Stimulated activated CD4-positive, alpha-beta T cell treated with anti-CD3 and anti-CD28 coated beads, TNF-alpha, amount 100 ng/mL, for 1 hour (primary cell): ENCODE measurements at places on chromosomes 2 and 18.

GRCh38 chr2:70360661-70361270 is 58.9 kb upstream of the FAM136A start:
- DNase-seq = no peak

DNA sequence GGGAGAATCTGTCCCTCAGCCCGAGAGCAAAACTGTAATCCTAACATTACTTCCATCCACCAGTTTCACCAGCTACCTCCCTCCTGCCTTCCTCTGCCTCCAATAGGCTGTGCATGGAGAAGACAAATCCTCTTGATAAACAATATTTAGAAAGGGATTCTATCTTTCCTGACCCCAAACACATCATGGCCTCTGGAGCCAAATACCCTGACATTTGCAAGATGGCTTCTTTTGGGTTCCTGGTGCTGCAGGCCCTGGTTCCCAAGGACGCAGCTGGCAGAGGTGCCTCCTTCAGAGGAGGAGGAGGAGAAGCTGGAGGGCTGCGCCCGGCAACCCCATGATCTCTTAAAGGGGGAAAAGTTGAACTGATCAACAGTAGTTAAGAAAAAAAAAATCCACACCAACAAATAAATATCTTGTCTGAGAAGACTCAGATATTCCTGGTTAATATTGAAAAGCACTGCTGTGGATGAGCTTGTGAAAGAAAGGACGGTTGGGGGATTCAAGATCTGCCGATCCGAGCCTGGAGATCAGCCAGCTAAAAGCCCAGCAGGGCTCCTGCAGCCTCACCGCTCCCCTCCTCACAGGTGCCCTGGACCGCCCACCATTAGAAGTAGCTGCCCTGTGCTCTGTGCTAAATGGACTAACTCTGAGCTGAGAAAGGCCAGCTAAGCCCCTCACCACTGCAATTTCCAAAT is 116.8 kb downstream of the MSH2 start:
- no peak for DNase-seq

GRCh38 chr2:197191177-197191939 is 119.2 kb downstream of the ANKRD44 start:
- DNase-seq = no peak

DNA sequence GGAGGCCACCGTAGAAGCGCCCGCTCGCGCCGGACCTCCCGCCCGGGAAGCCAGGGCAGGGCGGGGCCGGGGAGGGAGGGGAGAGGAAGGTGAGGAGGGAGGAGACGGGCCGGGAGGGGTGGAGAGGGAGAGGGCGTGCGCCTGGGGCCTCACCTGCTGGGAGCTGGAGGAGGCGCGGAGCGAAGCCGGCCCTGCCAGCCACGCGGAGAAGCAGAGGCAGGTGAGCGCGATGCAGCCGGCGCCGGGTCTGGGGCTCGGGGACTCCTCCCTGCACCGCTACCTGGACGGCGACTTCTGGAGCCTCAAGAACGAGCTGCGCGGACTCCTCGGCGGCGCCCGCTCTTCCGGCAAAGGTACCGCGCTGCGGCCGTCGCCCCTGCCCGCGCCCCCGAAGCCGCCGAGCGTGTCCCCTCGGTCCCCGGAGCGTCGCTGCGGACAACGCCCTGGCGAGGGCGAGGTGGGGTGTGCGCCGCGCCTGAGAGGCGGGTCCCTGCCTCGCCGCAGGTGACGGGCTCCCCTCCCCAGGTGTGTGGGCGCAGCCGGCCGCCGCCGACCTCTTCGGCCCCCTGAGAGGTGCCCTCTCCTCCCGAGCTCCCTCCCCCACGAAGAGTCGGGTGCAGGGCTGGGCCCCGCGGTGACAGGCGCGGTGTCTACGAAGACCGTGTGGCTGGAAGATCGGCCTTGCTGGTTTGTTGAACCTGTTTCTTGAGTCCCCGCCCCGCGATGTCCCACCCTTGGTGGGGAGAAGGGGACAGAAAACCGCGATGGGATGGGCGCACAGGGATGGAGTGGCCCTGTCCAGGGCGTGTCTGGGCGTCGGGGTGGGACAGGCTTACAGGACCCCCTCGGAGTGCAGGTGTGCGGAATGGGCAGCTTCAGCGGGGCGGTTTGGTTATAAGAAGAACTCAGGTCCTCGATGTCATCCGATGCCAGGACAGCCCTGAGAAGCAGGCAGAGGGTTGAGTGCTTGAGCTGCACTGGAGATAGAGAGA is at the start of gene ACOXL:
Gene ACOXL, plus strand, starts transcription at position 152 of the 992 bp plus-strand sequence. CDS start 35,817 bp downstream, outside the sequence.
- no peak for DNase-seq

GRCh38 chr18:45161850-45162249 is 453.4 kb upstream of the SLC14A2 start:
- no peak for DNase-seq

- DNase-seq = no peak
Observed at GRCh38 chr2:202639231-202639630, 4.5 kb downstream of the FAM117B start.

DNA sequence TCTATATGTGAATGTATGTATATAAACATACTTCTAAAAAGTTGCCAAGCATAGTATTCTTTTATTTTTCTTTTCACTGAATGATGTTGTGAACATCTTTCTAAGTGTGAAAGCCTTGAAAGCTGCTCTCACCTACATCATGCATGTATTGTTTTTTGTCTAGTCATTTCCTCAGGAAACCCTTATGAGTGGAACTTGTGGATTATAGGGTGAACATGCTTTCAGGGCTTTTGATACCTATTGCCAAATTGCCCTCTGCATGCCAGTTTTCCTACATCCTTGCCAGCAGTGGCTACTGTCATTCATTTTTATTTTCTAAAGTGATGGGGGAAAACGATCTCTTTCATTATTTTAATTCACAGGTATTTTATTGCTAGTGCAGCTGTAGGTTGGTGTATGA is 78.3 kb downstream of the ADAM23 start:
- no peak for DNase-seq

DNA sequence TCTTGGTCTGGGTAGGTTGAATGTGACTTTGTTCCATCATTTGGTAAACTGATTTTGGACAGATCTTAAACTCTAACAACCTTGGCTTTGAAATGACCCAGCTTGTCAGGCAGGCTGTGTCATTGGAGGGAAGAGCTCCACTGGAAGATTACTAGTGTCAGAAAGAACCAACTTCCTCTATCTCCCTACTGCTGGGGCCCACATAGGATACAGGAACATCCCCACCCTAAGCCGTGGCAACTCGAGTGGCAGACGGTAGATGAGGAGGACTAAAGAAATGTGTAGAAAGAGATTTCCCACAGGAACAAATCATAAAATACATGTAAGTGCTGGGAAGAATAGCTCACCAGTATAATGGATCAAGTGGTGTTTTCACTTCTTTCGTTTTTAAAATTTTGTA is 4.3 kb upstream of the G6PC2 start:
- DNase-seq = no peak

DNA sequence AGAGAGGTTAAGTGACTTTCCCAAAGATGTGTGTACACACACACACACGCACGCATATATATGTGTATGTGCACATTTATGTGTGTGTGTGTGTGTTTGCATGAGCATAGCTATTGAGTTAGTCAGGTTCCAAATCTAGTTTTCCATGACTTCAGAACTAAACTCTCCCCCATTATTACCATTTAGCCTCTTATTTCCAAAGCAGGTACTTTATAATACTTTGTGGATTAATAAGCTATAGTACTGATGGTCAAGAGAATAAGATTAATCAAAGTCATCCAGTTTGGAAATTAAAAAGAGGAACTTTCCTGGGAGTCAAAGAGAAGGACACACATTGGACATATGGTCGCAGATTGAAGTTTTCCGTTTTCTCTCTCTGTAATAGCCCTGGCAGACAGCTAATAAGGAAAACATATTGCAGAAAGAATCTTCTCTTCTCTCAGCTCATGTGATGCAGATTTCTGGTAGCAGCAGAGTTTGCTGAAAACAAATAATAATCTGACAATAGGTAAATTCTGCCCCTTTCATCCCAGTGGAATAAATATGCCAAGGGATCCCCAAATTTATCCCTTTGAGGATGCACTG is 410.9 kb upstream of the TCF4 start:
- DNase-seq = no peak

DNA sequence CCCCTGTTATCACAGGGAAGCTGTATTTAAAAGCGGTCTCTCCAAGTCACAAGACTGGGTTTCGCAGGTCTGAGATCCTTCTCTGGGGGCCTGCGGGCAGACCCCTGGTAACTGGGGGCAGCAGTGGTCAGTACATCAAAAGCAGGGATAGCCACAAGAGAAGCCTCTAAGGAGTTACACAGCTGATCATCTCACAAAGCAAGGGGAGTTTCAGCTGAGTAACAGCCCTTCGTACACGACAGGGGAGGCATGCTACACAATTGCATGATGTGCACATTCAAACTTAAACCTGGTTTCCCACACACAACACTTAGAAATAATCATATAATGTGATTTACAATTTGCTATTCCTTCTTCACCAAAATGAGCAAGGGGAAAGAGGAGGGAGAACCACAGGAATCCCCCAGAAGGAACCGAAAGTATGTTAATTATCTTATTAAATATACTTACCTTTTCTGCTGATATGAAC is 87.5 kb downstream of the TMEM131 start:
- no peak for DNase-seq

GRCh38 chr18:46167971-46168370 is 63.8 kb downstream of the HAUS1 start:
- DNase-seq = no peak

- peak; percentile 27 for DNase-seq
Observed at GRCh38 chr2:9473985-9474360, 378 bp upstream of the IAH1 start.

GRCh38 chr2:128500138-128500800 is 181.6 kb upstream of the HS6ST1 start:
- DNase-seq = no peak

DNA sequence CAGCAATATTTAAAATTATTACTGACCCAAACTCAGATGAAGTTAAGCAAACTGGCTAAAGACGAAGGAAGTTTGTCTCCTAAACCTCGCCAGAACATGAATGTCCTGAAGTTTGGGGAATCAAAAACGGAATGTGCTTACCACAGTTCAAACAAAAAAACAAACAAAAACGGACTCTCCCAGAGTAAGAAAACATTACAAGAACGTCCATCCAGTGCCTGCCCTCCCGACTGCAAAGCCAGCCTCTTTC is 1.1 kb downstream of the KANSL1L start:
- DNase-seq = no peak

- DNase-seq = no peak
Observed at GRCh38 chr18:22302144-22302543, 115.6 kb downstream of the CTAGE1 start.

GRCh38 chr18:8142131-8142711 is 467.0 kb upstream of the RAB12 start:
- no peak for DNase-seq

DNA sequence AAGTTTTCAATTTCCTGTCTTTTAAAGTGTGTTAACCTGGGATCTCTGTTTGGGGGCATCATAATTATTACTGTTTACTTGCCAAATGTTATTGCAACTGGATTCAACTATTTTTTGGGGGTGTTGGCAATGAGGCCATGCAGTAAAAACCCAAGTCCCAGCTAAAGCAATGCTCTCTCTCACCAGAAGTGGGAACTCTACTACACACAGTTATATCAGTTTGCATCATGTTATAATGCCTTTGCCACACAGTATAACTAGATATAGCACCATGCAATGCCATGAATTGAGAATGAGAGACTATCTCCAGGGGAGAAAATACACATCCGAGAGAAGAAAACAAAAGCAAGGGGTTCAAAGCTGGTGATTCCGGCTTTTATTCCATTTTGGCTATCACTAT is 79.0 kb downstream of the GCA start:
- DNase-seq = no peak

- DNase-seq = no peak
Observed at GRCh38 chr2:205734436-205735037, 52.2 kb downstream of the NRP2 start.

DNA sequence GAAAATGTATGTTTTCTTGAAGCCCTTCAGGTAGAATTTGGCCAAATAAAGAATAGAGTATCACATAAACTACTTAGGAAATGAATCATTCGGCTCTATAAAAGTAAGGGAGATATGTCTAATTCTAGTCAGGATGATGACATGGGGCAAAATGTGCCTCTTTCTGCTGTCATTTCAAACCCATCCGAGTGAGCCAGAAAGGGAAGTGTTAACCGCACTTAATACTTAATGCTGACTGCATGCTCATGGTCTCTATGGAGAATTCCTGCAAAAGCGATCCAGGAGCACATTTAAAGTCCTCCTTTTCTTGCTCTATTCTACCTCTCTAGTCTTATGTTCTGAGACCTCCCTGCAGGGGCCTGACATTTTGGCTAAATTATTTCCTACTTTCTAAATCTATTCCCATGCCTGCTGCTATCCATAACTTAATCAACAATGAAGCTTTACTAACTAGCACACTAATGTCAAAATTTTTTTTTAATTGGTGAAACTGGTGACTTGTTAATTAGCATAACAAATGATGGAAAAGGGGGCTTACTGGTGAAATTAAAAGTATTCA is 127.4 kb downstream of the CDC42EP3 start:
- no peak for DNase-seq

DNA sequence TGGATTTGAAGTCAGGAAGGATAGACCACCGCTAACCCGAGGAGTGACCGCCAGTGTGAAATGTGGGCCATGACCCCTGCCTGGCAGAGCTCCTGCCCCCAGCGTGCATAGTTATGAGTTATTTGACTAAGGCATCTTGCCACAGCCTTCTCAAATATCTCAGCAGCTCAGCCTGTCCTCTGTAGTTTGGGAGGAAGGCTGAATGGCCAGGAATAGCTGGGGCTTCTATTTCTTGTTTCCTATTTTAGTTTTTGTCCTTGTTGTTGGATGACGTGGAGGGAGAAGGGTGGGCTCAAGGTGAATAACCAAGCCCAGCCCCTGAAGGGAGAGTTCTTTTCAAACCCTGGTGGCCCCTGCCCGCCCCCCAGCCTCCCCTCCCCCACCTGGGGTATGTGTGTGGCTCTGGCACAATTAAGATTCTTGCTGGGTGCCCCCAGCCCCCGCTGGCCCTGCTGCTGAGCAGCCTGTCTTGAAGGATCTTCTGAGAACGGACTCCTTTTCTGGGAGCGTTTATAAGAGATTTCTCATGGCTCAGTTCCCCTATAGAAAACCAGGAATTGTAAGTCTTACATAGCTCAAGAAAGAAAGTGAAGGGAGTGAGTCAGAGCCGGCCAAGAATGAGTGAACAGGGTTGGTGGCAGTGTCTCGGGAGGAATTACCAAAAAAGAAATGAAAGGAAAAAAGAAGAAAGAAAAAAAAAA is 157.4 kb downstream of the GLI2 start:
- no peak for DNase-seq

- DNase-seq = no peak
Observed at GRCh38 chr2:128367601-128368359, 49.1 kb upstream of the HS6ST1 start.

- DNase-seq = no peak
Observed at GRCh38 chr2:65992198-65992554, 442.7 kb upstream of the MEIS1 start.

DNA sequence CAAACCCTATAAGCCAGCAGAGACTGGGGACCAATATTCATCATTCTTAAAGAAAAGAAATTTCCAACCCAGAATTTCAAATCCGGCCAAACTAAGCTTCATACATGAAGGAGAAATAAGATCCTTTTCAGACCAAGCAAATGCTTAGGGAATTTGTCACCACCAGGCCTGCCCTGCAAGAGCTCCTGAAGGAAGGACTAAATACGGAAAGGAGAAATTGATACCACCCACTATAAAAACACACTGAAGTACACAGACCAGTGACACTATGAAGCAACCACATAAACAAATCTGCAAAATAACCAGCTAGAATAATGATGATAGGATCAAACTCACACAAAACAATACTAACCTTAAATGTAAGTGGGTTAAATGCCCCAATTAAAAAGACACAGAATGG is 22.4 kb downstream of the NPHP1 start:
- no peak for DNase-seq
